ENCODE measurements at places on chromosomes 1 and 21. TPM values are rescaled to one million over a fixed set of nuclear protein-coding genes. Genes with fewer than 3 reads are reported as not detected.

Gene IL6R
- 53.7 TPM for total RNA-seq

DNA sequence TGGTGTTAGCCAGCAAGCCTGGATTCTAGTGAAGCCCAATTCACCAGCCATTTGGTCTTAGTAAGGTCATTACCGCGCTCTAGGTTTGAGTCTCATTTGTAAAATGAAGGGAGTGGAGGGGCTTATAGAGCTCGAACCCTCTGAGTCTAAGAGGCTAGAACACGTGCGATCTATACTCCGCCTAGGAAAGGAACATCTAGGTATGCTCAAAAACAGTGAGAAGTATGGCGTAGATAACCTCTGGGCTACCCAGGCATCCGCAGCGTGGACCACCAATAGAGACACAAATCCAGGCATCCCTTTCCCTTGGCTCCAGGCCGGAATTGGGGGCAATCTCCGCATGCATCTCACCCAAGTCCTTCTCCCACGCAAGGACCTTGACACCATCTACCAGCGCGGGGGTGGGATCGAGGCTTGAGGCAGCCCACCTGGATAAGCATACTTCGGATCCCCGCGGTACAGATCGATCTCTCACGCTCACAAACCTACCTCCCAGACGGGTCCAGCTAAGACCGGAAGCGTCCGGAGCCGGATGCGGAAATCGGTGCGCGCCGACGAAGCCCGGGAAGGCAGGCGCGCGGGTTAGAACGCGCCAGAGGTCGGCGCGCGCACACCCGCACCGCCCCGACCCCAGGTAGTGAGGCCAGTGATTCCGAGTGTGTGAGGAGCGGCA lies at the start of gene METTL25B:
METTL25B (plus strand) TSS at position 544 of the 673 bp plus-strand sequence. CDS start 636 bp downstream, outside the sequence.
- peak; percentile 51 for DNase-seq

- DNase-seq: no peak
Measured at GRCh38 chr1:82578086-82578726, 777.5 kb downstream of the ADGRL2 start.

- no peak for DNase-seq
Measured at GRCh38 chr1:178126741-178127185, 32.9 kb downstream of the RASAL2 start.

Gene KCNQ4
- 2.1 TPM for total RNA-seq

DNA sequence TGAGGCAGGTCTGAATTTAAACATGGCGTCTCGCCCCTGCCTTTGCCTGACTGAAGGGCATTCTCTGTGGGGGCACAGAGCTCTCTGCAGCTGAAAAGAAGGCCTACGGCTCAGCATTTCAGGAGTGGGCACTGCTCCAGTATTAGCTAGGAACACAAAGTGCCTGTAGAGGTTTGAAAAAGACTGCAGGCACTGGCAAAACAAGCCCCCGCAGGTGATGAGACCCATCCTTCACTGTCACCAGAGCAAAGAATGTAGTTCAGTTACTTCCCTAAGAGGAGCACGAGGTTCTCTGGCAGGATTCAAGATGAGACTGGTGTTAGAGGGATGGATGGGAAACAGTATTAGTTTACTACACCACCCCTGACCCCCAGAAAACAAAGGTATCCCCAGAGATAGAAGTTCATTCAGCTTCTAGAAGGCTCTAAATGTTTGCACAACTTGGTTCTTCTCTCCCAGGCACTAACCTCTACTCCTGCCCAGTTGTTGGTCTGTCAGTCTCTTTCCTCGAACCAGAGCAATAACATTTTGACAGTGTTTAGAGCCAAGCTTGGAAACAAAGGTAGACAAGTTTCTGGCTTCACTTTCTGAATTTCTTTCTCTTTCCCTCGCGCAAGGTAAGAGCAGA lies 101.9 kb upstream of the KCNE2 start:
- no peak for DNase-seq

- no peak for DNase-seq
Measured at GRCh38 chr1:109379422-109379821, 18.3 kb downstream of the SORT1 start.

DNA sequence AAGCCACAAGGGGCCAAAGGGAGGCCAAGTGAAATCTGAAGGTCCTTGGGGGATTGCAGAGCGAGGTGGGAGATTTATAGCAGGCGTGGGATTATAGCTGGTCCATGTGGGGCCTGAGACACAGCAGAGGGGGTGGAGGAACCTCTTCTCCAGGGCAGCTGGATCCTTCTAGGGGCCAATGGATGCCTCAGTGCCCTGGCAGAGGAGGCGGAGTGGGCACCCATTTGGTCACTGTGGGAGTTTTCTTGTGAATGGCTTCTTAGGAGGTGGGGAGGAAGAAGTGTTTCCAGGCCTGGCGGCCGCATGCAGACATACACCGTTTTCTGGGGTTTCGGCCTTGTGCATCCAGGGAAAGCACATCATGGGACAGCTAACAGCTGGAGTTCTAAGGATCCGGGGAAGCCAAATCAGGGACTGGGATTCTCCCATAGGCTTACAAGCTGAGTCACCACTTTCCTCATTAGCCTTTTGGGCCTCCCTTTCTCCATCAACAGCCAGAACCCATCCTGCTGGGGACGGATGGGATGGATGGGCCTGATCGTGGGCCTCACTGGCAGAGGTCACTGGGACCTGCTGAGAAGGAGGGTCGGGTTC lies 76.5 kb downstream of the RHOU start:
- DNase-seq: no peak

GRCh38 chr1:56033321-56034037 lies 545.9 kb downstream of the PLPP3 start:
- no peak for DNase-seq

- DNase-seq: no peak
Measured at GRCh38 chr1:231091831-231092301, 51.8 kb upstream of the FAM89A start.

DNA sequence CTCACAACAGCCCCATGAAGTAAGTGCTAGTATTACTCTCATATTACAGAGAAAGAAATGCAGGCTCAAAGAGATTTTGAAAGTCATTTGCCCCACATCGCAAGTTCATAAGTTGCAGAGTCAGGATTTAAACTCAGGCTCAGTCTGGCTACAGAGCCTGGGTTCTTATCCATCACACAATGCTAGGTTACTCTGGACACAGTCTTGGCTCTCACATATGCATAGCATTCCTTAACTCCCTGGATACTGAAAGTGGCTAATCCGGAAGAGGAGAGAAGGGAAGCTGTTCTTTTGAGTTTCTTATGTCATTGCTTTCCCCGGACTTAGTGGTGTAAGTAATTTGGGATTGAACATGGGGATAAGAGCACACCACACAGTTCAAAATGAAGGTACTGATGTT lies 357.4 kb upstream of the PLXNA2 start:
- no peak for DNase-seq

- no peak for DNase-seq
Measured at GRCh38 chr1:202279806-202280205, 61.9 kb downstream of the UBE2T start.

DNA sequence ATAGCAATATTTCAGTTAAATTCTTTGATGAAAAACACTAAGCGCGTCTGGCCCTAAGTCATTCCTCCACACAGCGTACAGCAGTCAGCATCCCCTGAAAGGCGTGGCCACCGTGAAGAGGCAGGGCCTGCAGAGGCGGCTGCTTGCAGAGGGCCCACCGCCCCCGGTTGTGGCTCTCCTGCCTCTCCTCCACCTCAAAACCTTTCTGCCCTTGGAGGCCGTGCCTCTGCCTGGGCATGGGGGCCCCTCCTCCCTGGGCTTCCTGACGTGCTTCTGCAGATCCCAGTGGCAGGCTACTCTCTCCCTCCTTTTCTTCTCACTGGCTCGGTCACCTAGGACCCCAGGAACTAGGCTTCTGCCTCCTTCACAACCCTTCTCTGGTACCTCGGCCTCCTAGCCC lies 16.2 kb downstream of the CLSTN1 start:
- no peak for DNase-seq

Gene TCHHL1
- not detected for total RNA-seq

- no peak for DNase-seq
Measured at GRCh38 chr21:16377857-16378256, 648.1 kb downstream of the USP25 start.

Gene HMGCS2
- total RNA-seq: not detected

DNA sequence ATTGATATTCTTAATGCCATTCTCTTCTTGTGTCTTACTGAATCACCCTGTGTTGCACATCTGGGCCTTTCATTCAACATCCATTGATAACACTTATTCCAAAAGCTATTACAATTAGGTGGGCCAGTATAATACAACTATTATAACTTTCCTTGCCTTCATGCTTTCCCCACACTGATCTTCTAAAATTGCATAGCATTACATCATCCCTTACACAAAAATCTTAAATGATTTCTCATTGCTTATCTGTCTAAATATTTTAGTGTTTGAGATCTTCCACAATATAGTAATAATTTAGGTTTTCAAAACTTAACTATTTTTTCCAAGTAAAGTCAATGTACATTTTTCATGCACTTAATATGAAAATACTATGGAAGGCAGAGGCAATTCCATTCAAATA lies 1634.1 kb downstream of the PLA2G4A start:
- no peak for DNase-seq

Gene MFSD2A
- 6.0 TPM for total RNA-seq

- DNase-seq: no peak
Measured at GRCh38 chr1:161071886-161072371, 2.2 kb upstream of the ARHGAP30 start.

DNA sequence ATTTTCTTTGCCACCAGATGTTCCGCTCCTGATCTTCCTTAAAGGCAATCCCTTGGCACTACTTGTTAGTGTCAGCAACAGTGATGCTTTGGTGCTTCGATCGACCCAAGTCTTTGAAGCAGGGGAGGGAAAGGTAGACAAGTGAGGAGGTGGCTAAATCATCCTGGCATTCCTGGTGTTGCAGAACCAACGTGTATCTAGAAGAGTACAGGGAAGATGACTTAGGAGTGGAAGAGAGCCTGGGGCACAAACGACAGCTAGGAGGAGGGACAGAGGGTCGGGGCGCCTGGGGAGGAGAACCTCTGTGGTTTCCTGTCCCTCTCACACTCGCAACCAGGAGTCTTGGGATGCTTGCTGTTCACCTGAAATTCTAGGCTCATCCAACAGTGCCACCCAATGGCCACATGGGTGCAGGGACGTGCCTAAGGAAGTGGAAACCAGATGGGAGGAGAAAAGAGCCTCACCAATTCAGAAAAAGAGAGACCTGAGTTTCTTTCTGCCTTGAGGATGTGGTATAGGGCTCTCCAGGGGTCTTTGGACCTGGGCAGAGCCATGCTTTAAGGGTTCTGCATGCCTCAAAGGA lies 9.5 kb upstream of the KCNA2 start:
- DNase-seq: peak; percentile 33

DNA sequence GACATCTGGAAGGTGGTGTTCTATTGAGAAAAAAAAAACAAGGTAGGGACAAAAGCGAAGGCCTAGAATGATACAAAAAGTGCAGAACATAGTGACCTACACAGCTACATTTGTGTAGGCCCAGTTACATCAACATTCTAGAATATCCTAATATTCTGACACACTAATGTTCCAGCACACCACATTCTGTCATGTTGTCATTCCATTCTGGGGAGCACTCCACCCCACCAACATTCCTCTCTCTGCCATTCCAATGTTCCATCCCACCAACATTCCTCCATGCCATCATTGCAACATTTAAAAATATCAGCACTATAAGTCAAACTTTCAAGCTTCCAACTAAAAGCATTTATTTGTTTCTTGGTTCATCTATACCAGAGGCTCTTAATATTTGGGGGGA lies 28.5 kb downstream of the COA7 start:
- no peak for DNase-seq

GRCh38 chr1:29836651-29837646 lies 600.6 kb downstream of the PTPRU start:
- DNase-seq: no peak

Gene LCE1F
- not detected for total RNA-seq

- peak; percentile 30 for DNase-seq
Measured at GRCh38 chr1:171913385-171913784, 72.1 kb downstream of the DNM3 start.

GRCh38 chr21:36999131-36999898 lies 7.2 kb upstream of the RIPPLY3 start:
- DNase-seq: no peak

DNA sequence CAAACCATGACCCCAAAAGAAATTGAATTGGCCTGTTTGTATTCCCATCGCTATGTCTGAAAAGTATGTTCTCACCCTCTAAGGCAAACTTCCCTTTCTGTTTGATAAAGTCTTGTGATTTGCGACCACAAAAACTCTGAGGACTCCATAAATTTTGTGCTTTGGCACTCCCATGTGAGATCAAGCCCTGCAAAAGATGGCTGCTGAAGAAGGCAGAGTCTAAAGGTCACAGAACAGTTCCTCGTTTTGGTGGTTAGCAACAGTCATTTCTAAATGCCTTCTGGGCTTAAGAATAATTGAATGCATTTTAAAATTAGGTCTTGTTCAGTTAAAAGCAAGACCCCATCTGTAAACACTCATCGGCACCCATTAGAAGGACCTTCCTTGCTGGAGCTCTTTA lies 441.6 kb downstream of the OMA1 start:
- no peak for DNase-seq

Gene SLC44A5
- not detected for total RNA-seq

Gene RAB13
- total RNA-seq: 23.0 TPM

Gene C1orf116
- 0.44 TPM for total RNA-seq

DNA sequence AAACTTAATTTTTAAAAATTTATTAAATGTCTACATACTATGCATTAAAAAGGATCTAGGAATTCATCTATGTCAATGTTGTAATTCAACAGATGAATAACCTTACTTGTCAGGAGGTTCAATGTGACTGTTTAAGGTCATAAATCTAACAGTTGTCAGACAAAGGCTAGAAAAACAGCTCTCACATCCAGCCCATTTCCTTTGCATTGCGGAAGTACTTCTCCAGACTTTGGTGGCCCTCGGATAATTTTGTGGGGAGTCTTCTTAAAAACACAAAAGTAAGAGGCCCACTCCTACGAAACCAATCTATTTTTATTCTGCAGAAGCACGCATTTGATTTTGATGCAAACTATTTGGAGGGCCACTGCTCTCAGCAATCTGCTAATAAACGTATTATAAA lies 122.6 kb upstream of the CHRM3 start:
- DNase-seq: no peak

Gene UTS2
- total RNA-seq: not detected

Gene GBP6
- not detected for total RNA-seq

Gene DR1
- total RNA-seq: 21.0 TPM

All from tibial nerve (tissue), 4 donors.